Bronchial epithelial cell (primary cell): ENCODE measurements at places on chromosomes 13 and 19.

GRCh38 chr13:66948910-66949309 is 281.2 kb downstream of the PCDH9 start:
- no peak for DNase-seq

- peak; percentile 13 for DNase-seq
Observed at GRCh38 chr13:79245937-79246577, 160.0 kb downstream of the RBM26 start.

- peak; percentile 18 for DNase-seq
Observed at GRCh38 chr19:17209126-17210036, 5.8 kb upstream of the USE1 start.

DNA sequence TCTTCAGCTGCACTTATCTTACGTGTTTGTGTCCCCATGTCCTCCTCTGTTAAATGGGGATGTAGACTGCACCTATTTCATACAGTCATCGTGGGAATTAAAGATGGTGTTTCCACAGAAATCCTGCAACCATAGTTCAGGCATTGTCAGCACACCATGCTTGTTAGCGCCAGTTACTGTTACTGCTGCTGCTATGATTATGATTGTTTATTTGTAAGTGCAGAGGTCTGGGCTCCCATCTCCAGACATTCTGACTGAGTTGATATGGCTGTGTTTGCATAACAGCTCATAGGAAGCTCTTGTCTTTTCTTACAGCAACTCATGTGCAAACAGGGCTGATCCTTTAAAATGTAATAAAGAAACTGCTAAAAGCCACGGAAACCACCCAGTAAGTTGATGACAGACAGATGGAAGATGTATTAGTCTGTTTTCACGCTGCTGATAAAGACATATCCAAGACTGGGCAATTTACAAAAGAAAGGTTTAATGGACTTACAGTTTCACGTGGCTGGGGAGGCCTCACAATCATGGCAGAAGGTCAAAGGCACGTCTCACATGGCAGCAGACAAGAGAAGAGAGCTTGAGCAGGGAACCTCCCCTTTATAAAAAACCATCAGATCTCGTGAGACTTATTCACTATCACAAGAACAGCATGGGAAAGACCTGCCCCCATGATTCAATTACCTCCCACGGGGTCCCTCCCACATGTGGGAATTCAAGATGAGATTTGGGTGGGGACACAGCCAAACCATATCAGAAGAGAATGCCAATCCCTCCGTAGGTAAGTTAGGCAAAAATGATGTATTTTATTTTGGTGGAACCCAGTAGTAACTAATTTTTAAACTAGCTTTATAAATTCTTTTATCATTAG is 1.6 kb downstream of the ZSCAN5A start:
- no peak for DNase-seq

GRCh38 chr19:38421856-38422255 is 4.2 kb downstream of the RASGRP4 start:
- DNase-seq, result no peak

- DNase-seq, result no peak
Observed at GRCh38 chr19:13207237-13207845, 57.1 kb downstream of the IER2 start.

- no peak for DNase-seq
Observed at GRCh38 chr13:79910875-79911540, 429.9 kb downstream of the SPRY2 start.

- DNase-seq, result no peak
Observed at GRCh38 chr13:66951426-66951825, 278.7 kb downstream of the PCDH9 start.

DNA sequence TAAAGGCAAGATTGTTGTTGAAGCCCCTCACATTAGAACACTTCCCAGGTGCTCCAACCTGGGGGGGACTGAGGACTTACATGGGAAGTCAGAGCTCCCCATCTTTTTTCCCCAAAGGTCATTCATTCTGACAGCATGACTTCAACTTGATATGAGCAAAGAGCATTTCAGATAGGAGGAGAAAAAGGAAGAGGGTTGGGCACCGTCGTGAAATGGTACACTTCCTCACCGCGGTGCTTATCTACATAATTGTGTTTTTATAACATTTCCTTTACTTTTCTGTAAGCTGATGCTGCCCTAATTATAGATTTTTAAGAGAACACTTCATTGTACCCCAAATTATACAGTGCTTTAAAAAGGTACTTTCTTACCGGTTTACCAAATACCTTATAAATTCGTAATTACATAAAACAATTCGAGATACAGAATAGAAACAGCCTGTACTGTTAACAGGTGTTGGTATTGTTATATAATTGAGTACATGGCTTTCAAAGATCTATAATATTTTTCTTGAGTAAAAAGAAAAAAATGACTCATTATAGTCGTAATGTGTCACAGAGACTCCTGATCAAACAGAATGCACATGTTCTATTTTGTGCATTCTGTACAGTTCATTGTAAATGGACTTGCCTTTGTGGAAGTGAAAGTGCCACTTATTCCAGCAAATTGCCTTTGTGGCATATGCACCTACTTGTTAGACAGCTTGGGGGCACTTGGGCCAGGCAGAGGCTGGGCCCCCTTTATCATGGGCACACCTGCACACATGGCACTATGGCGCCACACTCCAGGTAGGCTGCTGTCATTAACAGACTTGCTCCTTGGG is 81.8 kb downstream of the GGACT start:
- no peak for DNase-seq

GRCh38 chr19:708154-709143 is at the start of gene PALM:
PALM (plus strand) TSS chr19:708935; CDS start chr19:709147, 212 bp downstream.
- DNase-seq, result no peak

DNA sequence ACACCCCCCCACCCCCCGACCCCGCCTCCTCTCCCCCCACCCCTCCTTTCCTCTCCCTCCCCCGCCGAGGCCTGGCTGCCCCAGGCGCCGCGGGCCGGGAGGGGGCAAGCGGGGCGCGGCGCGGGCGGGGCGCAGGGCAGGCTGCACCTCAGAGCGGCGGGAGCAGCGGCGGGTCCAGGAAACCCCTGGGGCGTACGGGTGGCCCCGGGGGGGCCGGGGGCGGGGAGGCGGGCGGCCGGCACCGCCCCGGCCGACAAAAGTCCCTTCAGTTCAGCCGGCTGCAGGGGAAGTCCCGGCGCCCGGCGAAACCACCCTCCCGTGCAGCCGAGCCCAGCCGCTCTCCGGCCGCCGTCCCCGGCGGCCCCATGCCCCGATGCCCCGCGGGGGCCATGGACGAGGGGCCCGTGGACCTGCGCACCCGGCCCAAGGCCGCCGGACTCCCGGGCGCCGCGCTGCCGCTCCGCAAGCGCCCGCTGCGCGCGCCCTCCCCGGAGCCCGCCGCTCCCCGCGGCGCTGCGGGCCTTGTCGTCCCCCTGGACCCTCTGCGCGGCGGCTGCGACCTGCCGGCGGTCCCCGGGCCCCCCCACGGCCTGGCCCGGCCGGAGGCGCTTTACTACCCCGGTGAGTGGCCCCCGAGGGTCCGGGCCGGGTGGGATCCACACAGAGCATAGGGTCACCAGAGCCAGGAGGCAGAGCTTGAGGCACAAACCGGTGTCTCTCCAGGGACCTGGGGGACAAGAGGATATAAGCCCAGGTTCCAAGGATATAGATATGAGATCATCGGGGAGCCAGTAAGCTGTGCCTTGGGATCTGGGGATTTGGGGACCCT is at the start of gene BCL3:
Gene BCL3 (plus strand): TSS at position 283 of the 829 bp plus-strand sequence. CDS start 83 bp downstream, at position 366.
- peak; percentile 38 for DNase-seq

- no peak for DNase-seq
Observed at GRCh38 chr19:5048727-5049553, 80.0 kb downstream of the KDM4B start.

DNA sequence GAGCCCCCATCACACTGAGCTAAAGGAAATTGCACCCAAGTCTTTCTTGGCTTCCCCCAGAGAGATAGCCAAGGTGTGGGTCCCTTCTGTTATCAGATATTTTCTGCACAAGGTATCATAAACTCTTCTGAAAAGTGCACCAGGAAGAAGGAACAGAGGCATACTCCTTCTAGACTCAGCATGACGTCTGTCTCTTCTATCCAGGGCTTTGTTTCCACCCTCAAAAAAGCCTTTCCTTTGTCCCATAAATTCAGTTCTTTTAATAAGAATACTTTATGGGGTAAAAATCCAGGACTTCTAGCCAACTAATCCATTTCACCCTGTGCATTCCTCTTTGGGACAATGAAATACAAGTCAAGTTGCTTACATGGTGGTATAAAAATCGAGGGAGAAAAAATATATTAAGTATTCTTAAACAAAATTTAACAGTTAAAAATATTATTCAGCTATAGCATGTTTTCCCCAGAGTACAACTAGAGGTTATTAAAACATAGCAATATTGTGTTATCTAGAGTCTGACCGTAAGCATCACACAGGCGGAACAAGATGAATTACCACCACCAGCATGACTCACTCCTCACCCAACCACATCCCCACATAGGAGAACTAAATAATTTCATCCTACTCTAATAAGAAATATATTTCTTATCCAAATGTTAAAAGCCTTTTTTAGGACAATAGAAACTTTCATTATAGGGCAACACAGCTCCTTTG is 79.9 kb upstream of the GPC6 start:
- DNase-seq, result peak; percentile 22

DNA sequence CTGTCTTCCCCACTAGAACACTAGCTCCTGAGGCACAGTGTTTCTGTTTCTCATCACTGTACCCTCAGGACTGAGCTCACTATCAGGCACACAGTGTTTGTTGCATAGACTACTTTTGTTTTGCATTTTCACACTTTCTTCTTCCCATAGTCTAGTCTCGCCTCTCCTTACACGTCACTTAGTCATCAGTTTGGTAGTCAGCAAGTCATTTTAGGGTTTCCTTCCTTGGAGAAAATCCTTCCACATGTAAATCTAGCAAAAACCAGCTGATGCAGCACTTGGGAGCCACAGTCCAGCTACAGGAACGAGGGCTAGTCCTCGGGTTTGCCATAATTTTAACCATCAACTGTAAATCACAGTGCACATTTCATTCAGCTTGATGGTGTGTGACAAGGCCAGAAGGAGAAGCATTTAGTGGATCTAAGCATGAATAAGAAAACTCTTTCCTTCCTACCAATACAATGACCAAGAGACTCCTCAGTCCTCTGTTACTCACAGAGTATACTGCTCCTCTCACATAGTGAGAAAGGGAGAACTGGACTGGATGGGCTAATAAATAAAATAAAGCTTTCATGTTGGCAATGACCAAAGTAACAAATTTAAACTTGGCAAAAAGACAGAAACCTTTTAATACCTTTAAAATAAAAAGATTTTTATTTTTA is 221.0 kb downstream of the KLF12 start:
- peak; percentile 61 for DNase-seq

DNA sequence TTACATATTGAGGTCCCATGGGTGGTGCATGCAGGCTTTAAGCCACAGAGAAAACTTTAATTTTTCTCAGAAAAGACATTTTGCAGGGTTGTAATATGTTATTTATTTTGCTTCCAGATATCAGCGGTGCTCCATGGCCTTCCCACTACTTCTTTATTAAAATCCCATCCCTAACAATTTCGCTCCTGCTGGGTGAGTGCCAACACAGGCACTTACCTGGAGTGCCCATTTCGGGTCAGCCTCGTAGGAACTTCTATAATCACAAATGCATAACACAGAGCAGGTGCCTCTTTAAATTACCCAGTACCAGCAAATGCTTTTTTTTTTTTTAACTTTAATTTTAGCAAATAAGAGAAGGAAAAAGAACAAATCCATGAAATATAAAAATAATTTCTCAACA is 86.4 kb downstream of the EFNB2 start:
- no peak for DNase-seq

DNA sequence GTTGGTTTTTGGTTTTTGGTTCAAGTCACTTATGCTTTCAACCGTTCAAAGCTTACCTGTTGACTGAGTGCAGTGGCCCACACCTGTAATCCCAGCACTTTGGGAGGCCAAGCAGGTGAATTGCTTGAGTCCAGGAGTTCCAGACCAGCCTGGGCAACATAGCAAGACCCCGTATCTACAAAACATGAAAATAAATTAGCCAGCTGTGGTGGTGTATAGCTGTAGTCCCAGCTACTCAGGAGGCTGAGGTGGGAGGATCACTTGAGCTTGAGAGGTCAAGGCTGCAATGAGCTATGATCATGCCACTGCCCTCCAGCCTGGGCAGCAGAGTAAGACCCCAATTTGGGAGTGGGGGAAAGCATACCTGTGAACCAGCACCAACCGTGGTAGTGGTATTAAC is 43.7 kb downstream of the PEX11G start:
- DNase-seq, result no peak

- DNase-seq, result peak; percentile 23
Observed at GRCh38 chr13:74206061-74206561, 71.9 kb upstream of the KLF12 start.

DNA sequence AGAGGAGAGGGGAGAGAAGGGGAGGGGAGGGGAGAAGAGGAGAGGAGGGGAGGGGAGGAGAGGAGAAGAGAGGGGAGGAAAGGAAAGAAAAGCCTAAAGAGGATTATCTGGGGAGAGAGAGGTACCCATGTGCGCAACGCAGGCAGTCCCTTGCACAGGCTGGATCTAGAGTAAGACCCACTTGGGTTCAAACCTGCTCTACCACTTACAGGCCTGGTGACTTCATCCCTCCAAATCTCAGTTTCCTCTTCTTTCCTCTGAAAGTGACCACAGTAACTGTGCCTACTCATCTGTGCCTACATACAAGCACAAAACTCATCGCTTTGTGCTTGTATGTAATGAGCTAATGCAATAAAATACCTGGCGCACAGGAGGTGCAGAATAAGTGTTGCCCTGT is 732 bp upstream of the MAP1S start:
- peak; percentile 48 for DNase-seq

- peak; percentile 26 for DNase-seq
Observed at GRCh38 chr19:49983645-49984229, 22.8 kb upstream of the SIGLEC11 start.

DNA sequence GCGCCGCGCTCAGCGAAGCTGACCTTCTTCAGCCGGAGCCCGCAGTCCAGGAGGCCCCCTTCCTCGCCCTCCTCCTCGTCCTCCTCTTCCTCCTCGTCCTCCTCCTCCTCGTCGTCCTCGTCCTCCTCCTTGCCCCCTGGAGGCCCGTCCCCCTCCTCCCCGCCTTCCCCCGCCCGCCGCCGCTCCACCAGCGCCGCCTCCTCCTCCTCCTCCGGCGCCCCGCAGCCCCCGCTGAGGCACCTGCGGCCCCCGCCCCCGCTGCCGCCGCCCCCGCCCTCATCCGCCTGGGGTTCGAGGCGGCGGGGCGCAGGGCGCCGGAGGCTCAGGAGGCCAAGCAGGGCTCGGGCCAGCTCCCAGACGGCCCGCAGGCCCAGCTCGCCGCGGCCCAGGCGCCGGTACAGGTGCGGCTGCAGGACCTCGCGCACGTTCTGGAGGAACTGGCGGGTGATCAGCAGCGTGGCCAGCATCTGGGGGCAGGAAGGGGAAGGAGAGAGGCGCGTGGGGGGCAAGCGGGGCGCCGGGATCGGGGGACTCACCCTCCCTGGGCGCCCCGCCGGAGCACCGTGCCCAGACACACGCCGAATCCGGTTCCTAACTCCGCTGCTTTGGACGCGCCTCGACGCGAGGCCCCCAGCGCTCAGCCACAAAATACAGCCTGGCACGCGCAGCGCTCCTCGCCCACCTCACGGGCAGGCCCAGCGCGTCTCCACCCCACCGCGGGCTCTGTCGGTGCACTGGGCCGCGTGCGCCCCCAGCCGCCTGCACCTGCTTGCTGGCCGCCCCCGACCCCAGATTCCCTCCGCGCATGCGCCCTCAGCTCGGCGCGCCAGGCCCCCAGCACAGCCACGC is 5.9 kb downstream of the ANO8 start:
- no peak for DNase-seq
